T-helper 2 cell (primary cell): ENCODE measurements at places on chromosomes 7 and 10.

GRCh38 chr10:10714327-10714726 lies 303.3 kb upstream of the CELF2 start:
- no peak for DNase-seq

DNA sequence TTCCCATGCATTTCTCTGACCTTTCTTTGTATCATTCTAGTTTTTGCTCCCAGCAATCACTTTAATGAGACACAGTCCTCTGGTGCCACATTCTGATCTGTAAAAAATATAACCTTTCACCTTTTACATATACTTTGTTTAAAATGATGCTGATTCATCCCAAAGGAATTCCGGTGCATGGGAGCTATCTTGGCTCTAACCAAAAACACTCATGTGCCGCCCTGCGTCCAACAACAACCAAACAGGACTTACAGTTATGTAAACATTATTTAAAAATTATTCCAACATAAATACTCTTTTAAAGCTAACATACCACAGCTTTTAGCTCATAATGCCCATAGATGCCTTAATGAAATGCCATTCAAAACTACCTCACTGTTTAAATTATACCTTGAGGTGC lies 7.7 kb upstream of the OPALIN start:
- DNase-seq: no peak

- DNase-seq: no peak
These were observed 16.8 kb downstream of the OSBPL3 start for GRCh38 chr7:24963218-24963617.

GRCh38 chr10:12474727-12475412 lies 125.5 kb downstream of the CAMK1D start:
- no peak for DNase-seq

- DNase-seq: no peak
These were observed 9.3 kb upstream of the HUS1 start for GRCh38 chr7:47988496-47989386.

DNA sequence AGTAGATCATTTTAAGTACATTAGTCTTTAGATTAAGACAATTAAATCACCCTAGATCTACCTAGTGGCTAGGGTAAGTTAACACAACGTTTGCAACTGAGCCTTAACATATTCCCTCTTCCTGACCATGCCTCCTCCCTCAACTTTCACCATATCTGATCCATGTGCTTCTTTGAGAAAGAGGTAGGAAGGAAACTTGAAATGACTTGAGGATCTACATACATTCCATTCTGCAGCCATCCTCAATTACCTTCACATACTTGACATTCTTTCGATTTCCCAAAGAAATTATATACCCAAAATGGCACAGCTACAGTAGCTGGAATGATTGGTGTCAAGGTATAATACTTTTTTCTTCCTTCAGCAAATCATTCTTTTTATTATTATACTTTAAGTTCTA lies 12.9 kb upstream of the SEPTIN7 start:
- no peak for DNase-seq
